ENCODE measurements at places on chromosomes 5 and 9. TPM values are rescaled to one million over a fixed set of nuclear protein-coding genes. Genes with fewer than 3 reads are reported as not detected.

The CD72 gene
- 28.7 TPM for total RNA-seq

The TAF11L10 gene
- not detected for total RNA-seq

The CD74 gene
- total RNA-seq: 455 TPM

The PCDHB6 gene
- total RNA-seq: not detected

The DDX4 gene
- 1.0 TPM for total RNA-seq

The C7 gene
- not detected for total RNA-seq

The FOXD4L4 gene
- 0.14 TPM for total RNA-seq

The PCDH1 gene
- total RNA-seq: 0.25 TPM

The SMIM23 gene
- not detected for total RNA-seq

The FBP2 gene
- not detected for total RNA-seq

The MARCOL gene
- not detected for total RNA-seq

The CNTNAP3B gene
- total RNA-seq: not detected

The MYMK gene
- not detected for total RNA-seq

The TAL2 gene
- total RNA-seq: not detected

The NSMF gene
- 20.0 TPM for total RNA-seq

The PTPDC1 gene
- total RNA-seq: 10.0 TPM

The ZSWIM6 gene
- 6.9 TPM for total RNA-seq

The PCDHB16 gene
- total RNA-seq: not detected

The C9orf50 gene
- 0.31 TPM for total RNA-seq

The FSTL4 gene
- not detected for total RNA-seq

The ANGPTL2 gene
- total RNA-seq: not detected

The ORM2 gene
- not detected for total RNA-seq

The GTF2H2 gene
- 30.0 TPM for total RNA-seq

The PDE6A gene
- 0.05 TPM for total RNA-seq

The SLCO6A1 gene
- total RNA-seq: not detected

The CAAP1 gene
- 17.6 TPM for total RNA-seq

The PARP8 gene
- 61.0 TPM for total RNA-seq

The LPAR1 gene
- total RNA-seq: not detected

The CNTFR gene
- not detected for total RNA-seq

The HAVCR1 gene
- 2.7 TPM for total RNA-seq

The SLC36A3 gene
- 0.10 TPM for total RNA-seq

The CD274 gene
- 36.3 TPM for total RNA-seq

The RPL35 gene
- total RNA-seq: 1,822 TPM

The SHB gene
- 1.6 TPM for total RNA-seq

The FCN2 gene
- total RNA-seq: not detected

The DIPK1B gene
- total RNA-seq: 0.67 TPM

The ADAM19 gene
- 50.2 TPM for total RNA-seq

The FOXD4 gene
- total RNA-seq: not detected

The DMRT2 gene
- not detected for total RNA-seq

The NEURL1B gene
- total RNA-seq: 0.29 TPM

The LCP2 gene
- total RNA-seq: 190 TPM

The PCDHB9 gene
- 0.05 TPM for total RNA-seq

The GARIN3 gene
- 0.22 TPM for total RNA-seq

Measured in activated T-cell treated with anti-CD3 and anti-CD28 coated beads, Interleukin-2, amount 50 U/mL, for 72 hours (primary cell).